ENCODE measurements at places on chromosomes 4 and X.

- no peak for DNase-seq
These were observed 91.4 kb downstream of the STK32B start for GRCh38 chr4:5142726-5143125.

GRCh38 chr4:172412851-172413580, 599.8 kb downstream of the GALNTL6 start:
- DNase-seq, result no peak

DNA sequence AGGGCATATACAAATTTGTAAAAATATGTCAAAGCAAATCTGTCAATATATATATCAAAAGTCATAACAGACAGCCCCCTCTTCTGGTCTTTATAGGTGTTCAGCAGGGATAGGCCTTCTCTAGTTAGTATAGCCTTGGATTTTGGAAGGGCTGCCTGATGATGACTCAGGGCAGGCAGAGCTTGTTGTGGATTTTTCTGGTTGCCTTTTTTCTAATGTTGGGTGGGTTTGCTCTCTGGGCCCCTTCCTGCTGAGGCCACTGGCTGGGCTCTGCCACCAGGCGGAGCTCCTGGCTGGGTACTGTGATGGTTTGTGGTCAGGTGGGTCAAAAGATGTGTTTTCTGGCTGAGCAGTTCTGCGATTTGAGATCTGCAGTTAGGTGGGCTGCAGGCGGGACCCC, 294.2 kb downstream of the GRIA2 start:
- no peak for DNase-seq

DNA sequence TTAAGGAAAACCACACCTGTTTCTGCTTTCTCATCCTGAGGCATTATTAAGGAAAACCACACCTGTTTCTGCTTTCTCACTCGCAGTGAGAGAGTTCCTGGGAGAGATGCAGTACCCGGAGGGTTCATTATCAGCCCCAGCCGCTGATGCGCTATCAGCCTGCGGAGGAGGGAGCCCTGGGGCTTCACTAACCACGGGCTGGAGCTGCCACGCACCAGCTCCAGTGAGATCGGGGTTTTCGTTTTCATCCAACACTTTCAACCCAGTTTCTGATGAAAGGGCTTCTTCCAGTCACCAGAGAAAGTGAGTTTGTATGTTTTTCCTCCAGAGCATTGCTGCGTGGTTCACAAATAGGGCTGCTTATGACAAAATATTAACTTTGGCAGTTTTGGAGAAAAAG, 93.2 kb upstream of the PRKX start:
- no peak for DNase-seq

- no peak for DNase-seq
These were observed 1043.1 kb upstream of the PABPC4L start for GRCh38 chr4:135244696-135245095.

GRCh38 chrX:39710776-39711175, 387.0 kb downstream of the BCOR start:
- DNase-seq, result no peak

DNA sequence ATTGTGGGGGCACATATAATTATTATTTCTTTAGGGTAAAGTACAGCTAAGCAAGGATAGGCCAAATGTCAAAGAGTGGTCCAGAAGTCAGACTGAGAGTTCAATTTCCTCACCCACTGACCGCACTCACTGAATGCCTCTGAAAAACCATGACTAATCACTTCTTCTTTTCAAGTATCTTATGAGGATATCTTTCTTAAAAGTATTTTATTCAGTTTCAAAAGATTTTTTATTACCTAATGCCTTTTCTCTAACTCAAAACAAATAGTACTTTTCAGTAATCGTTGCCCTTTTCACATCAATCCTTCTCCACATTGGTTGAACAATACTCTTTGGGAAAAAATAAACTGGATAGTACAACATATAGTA, 61.7 kb upstream of the CAMK2D start:
- no peak for DNase-seq

GRCh38 chr4:15144249-15144966, 142.1 kb downstream of the CPEB2 start:
- no peak for DNase-seq

DNA sequence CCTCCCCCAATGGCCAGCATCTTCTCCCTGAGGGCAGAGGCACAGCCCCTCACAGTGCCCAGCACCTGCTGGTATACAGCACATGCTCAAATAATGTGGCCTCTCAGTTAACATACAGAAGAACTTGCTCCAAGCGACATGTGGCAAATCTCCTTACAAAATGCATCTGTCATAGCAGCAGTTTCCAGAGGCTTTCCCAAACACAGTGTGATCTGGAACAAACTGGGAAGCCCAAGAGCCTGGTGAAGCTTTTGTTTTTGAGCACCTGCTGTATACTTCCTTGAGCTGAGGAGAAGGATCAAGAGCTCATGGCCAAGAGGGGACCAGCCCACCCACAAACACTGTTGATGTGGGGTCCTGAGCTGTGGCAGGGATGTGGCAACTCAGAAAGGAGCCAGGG, 34.8 kb upstream of the HTRA3 start:
- no peak for DNase-seq

DNA sequence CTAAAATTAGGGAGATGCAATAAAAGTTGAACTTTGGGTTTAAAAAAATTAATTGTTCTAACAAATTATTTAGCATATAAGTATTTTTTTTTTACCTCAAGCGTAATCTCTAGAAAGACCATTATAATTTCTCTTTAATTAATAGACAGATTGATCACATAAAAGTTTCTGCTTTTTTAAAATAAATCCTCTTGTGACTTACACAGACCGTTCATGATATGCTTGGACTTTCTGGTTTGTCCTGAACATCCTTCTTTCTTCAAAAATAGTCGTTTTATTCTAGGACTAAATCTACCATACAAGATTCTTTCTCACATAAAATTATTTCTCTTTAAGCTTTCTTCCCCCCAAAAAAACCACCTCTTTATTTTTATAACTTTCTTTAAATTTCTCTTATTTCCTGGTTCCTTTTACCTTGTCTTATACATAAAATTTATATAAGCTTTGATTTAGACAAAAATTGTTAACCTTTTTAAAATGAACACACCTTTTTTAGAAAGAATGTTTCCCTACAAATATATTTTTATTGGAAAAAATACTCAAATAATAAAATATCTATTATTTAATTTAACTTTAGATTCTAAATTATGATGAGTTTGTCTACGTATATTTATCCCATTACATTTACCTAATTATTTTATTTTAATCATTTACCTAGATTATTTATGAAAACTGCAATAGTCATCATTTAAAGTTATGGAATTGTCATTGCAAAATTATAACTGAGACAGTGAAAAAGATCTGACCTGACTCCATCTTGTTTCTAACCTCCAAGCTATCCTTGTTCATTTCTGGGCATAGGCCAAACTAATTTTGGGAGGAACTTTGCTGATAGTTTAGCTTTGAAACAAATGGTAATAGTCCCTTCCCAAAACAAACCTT, 37.6 kb downstream of the PGRMC2 start:
- no peak for DNase-seq

DNA sequence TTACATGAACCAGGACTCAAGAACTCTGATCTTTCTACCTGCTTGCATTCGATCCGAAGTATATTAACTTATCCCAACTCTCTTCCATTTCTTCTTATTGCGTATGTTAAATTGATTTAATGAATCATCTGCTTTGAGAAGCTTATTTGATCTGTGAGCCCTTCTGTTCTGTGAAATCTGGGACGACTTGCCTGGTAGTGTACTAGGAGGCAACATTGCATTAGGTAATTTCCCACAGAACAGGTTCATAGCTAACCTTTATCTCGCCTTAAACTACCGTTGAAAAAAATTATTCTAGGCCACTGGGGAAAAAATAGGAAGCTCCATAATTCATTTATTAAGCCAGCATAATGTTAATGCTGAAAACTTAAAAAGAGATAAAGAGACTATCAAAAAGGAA, 67.2 kb upstream of the MAB21L2 start:
- no peak for DNase-seq

GRCh38 chrX:153780678-153781427, at the start of gene SRPK3:
TSS of gene SRPK3 (plus strand) at chrX:153781041. CDS start at chrX:153781087, 46 bp downstream.
- no peak for DNase-seq

DNA sequence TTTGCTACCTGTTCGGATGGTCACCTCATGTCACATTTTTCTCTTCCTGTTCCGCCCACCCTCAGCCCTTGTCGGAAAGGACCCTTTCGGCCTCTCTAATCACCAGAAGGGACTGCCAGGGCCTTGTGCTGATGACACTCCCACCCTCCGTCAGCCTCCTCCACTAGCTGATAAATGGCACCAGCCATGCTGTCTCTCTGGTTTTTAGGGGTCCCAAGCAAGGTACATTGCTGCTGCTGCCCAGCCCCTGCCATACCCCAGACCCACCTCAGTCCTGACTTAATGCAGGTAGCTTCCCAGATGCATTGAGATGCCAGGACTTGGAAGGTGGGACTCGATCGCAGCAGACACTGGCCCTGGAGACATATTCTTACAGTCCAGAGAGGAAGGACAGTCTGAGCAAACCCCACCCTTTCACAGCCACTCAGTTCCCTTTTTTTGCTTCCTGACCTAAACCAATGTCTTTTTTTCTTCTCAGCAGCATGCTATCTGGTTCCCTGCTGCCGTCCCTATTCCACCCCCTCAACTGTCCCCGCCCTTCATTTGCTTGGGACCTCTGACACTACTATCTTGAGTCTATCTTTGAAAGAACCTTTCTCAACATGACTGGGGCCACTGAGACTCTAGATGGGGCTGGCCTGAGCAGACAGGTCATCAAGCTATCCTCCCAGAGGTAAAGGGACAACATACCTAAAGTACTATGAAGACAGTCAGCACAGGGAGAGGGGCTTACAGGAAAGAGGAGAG, at the start of gene BTK:
Gene BTK (minus strand): TSS at position 397 of the 747 bp plus-strand sequence. CDS start 10,907 bp downstream, outside the sequence.
- DNase-seq, result no peak

DNA sequence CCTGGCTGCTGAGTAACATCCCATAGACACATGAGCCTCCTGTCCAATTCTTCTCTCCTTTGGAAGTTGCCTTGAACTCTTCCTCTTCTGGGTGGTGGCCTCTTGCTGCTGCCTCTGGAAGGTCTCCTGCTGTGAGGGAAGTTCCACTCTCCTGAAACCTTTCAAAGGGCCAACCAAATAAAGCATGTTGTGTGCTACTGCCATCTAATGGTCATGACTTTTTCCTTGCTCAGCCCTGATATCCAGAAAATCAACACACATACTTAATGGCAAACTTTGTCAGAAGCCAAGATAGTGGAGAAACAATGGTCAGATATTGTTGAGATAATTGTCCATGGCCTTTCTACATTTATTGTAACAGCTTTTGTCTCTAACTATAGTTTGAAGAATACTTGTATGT, 19.1 kb upstream of the ZXDA start:
- no peak for DNase-seq

DNA sequence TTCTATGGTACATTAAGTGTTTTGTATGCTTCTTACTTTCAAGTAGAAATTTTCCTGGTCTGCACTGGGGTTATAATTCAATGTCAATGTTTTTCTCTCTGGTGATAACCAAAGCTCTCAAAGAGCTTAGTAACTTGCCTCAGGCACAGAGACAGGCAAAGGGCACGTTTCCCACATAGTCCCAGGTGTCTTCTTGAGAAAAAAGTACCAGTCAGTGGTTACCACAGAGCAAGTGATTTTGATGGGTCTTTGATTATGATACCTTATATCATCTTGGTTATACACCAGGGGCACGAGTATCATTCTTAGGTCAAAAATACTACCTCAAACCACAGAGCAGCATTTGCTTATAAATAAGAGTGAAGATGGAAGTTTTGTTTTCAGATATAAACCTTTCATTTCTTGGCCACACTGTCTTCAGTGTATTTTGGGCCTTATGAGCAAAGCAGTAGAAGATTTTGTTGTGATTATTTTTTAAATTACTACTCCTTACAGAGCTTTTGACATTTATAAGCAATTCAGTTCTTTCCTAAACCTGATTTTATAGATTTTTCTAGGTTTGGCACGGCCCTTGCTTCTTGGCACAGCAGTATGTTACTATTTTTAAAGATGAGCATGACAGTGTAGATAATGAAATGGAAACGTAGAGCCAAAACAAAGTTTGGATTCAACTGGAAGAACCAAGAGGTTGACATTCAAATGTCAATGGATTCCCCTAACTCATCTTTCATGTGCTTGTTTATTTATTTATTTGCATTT, 85.3 kb upstream of the TLL1 start:
- DNase-seq, result no peak

DNA sequence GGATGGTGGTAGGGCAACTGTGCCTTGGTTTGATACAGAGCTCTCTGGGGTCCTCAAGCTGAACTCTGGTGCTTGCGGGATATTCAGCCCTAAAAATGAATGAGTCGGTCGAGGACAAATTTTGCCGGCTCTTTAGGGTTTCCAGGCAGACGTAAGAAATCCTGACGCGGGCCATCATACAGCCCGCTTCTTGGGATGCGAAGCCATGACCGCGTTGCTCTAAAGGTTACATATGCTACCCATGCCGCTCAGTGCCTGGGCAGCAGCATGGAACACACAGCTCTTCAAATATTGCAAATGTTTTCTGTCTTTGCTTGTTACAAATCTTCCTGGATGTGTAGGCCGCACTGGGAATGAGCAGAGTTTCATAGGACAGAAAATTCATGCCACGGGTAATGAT, 55.6 kb downstream of the NBDY start:
- no peak for DNase-seq

DNA sequence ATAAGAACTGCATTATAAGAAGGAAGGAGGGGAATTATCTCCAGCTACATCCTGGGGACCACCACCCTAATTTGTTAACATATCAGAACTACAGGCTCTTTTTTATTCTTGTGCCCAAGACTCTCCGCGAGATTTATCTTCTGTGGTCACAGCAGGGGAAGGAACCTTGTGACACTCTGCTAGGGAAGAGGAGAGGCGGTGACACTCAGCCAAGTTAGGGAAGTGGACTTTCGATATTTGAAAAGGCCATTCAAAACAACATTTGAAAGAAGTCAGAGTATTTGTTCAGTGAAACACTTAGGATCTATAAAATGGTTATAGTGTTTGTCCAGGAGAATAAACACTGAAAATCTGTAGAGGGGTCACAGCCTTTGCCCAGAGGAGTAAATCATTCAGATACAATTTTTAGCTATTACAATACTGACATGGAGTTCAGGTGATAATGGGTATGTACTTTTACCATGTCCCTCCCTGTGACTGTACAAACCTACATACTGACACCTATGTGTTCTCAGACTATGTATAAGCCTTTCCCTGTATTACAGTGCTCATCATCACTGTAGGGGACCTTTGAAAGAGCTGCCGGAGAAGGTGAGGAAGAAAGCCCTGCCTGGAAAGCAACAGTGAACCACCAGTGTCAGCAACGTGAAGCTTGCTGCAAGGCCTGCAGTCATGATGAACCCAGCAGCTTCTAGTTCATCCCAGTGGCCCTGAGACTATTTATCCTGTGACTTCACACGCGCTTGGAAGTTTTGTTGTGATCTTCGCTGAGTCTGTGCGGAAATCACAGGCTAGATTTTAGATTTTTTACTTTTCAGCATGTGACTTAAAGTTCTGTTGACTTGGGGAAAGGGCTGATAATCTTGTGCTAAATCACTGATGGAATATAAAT, 8.5 kb upstream of the PTTG2 start:
- no peak for DNase-seq

GRCh38 chr4:168588916-168589531, 92.2 kb downstream of the PALLD start:
- DNase-seq, result no peak

DNA sequence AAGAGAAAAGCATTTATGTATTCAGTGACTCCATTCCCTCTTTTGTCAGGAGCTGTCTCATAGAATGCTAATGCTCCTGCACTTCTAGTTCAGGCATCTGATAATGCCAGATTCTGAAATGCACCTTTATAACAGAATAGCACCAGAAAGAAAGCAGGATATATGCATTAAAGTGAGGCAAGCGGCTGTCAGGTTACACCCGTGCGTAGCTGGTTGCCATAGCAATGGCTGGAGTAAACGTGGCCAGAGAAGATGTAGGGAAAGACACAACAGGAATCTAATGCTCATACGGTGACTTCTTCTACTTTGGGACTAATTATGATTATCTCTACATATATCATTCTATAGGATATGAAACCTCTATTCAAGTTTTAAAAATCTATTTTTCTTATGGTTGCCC, 5.9 kb downstream of the EMCN start:
- no peak for DNase-seq

Measured in progenitor cell of endocrine pancreas (in vitro differentiated cells).